CD4-positive, alpha-beta T cell treated with Interleukin-1 beta for 1 hour (primary cell): ENCODE measurements at places on chromosomes 12 and 14.

GRCh38 chr14:84225268-84225667, 1304.7 kb upstream of the FLRT2 start:
- DNase-seq: no peak

GRCh38 chr12:89414322-89414721, 62.0 kb upstream of the DUSP6 start:
- no peak for DNase-seq

DNA sequence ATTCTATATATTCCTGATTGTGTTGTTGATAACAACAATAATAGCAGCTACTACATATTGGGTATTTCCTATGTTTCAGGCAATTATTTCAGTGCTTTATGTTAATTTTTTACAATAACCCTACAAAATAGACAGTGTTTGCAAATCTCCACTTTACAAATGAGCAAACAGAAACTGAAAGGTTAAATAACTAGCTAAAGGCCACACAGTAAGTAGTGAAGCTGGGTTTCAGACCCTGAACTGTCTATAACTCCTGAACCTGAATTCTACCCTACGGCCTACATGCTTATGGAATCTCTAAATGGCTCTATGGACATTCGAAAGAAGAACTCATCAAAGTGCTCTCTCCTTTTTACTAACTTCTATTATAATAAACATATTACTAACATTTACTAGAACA, 19.7 kb upstream of the NUDT4 start:
- DNase-seq: no peak

GRCh38 chr14:73457924-73458182, 493 bp downstream of the NUMB start:
- no peak for DNase-seq

DNA sequence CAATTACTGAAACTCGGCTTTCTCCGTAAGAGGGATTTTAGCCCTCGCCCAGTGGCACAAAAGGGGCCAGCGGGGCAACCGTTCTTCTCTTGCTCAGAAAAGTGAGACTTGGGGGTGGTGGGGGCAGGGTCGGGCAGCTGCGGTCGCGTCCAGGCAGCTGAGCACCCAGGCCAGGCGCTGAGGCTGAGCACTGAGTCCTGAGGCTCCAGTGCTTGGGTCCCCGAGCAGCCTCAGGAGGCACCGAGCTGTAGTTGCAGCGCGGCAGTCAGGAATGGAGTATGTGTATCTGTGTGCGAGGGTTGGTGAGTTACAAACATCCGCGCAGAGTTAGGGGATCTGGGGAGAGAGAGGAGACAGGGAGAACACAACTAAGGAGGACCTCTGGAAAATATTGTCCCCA, 4.1 kb upstream of the HOXC6 start:
- DNase-seq: no peak

GRCh38 chr14:65054471-65055085, 47.7 kb downstream of the MAX start:
- no peak for DNase-seq

GRCh38 chr12:18277196-18277595, 15.9 kb downstream of the PIK3C2G start:
- DNase-seq: no peak

- DNase-seq: no peak
Observed at GRCh38 chr12:21757735-21758134, 16.8 kb downstream of the KCNJ8 start.

DNA sequence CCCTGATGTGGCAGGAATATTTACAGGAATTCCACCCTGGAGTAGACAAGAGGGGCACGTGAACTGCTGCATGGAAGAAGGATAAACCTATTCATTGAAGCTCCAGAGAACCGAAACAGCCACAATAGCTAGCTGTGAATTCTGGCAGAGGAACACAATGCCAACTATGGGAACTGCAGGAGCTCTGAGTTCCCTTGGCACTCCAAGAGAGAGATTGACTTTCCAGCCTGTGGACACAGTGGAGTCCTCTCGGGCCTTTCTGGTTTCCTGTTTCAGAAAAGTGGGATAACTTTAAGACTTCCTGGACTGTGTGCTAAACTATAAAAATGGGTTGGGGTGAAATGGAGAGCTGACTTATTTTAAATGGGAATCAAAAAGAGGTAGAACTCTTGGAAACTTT, 11.9 kb downstream of the CACNA2D4 start:
- DNase-seq: no peak

- no peak for DNase-seq
Observed at GRCh38 chr12:64951944-64952343, 127.5 kb downstream of the TBC1D30 start.

DNA sequence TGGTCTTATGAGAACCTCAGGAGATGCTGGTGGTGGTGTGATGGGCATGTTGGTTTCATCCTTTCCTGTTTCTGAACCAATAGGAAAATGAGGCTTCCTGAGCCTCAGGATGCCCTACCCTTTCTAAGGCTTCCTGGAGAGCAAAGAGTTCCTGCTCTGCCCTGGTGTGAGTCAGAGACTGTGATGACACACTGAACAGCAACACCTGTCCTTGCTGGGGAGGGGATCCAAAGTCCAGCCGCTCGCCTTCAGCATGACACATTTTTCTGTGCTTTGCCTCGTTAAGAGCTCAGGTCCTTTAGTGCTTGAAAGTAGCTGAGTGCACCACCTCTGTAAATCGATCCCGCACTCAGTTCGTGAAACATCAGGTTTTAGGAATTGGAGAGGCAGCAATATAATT, 116.0 kb downstream of the CACNA1C start:
- no peak for DNase-seq

- DNase-seq: no peak
Observed at GRCh38 chr14:22227084-22227483, 361.9 kb downstream of the DAD1 start.

GRCh38 chr14:56094076-56094475, 24.1 kb upstream of the PELI2 start:
- no peak for DNase-seq

DNA sequence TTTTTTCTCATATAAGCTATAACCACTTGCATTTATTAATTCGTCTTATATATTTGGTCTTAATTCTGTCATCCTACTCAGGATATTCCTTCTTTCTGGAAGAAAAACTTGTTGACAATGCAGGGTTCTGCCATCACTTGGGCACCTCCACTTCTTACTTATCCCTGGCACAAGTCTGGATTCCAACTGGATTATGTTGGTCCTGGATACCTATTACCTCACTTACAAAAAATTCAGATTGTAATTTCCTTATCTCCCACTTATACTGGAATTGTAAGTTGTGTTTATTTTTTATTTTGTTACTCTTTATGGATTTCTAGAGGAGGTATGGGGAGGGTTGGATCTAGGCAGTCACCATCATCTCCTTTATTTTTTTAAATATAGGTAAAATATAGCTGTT, 36.7 kb downstream of the LRRIQ1 start:
- no peak for DNase-seq

- no peak for DNase-seq
Observed at GRCh38 chr12:20487519-20487918, 119.2 kb downstream of the PDE3A start.

DNA sequence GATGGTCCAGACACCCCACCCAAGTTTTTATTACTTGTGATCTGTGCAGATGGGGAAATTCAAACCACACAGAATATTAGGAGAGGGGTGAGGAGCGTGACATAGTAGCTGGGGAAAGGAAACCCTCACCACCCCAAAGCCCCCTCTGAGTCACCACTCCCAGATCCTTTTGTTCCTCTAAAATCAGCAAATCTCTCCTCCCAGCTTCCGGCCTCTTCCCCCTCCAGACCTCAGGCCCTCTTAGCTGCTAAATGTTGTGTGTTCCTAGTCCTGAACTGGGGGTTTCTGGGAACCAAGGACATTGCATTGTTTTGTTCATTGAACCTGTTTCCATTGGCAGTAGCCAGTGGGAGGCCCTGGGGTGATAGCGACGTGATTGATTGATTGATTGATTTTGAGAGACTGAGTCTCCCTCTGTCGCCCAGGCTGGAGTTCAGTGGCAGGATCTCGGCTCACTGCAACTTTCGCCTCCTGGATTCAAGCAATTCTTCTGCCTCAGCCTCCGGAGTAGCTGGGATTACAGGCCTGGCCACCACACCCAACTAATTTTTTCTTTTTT, 5.9 kb upstream of the ORAI1 start:
- DNase-seq: no peak

- no peak for DNase-seq
Observed at GRCh38 chr14:96263347-96264199, 7.6 kb downstream of the BDKRB1 start.

GRCh38 chr12:2341871-2342270, 289.1 kb downstream of the CACNA1C start:
- DNase-seq: no peak

- no peak for DNase-seq
Observed at GRCh38 chr12:49902399-49903350, 1.0 kb downstream of the FAIM2 start.

GRCh38 chr12:80142640-80143039, 43.3 kb downstream of the OTOGL start:
- DNase-seq: no peak

DNA sequence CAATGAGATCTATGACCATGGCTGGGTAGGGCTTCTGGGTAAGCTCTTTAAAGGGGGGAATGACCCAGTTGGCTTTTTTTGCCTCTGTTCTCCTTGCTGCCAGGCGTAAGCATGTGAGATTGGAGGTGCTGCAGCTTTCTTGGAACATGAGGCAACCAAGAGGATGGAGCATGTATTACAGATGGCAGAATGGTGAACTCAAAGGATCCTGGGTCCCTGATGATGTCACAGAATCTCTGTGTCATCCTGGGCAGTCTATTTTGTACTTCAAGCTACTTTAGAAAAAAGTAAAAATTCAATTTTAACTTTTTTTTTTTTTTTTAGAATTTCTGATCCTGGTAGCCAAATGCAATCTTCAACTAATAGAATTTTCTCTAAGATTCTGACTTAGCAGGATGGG, 8.0 kb downstream of the KRT82 start:
- no peak for DNase-seq

DNA sequence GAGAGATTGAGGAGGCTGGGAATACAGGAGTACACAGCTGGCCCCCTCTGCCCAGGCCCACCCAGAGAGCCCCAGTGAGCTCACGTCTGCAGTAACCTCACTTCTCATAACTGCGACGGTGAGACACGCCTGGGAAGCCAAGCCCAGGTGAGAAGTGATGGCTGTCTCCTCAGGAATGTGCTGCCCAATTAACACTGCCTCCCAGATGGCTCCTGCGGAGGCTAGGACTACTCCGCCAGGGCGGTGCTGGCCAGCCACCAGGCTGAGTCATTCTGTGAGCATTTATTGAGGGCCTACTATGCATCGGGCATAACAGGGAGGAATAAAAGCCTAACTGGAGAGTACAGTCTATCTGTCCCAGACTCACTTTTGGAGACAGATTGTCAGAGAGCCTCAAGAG, 9.3 kb upstream of the TMEM106C start:
- DNase-seq: no peak
